ENCODE measurements at places on chromosomes 3 and 15. TPM values are rescaled to one million over a fixed set of nuclear protein-coding genes. Genes with fewer than 3 reads are reported as not detected.

DBR1 gene
- 7.8 TPM for total RNA-seq

RARRES1 gene
- 71.5 TPM for total RNA-seq

LRIG1 gene
- 75.5 TPM for total RNA-seq

RLBP1 gene
- total RNA-seq: not detected

TMCO5A gene
- total RNA-seq: not detected

CHDH gene
- 38.4 TPM for total RNA-seq

NEK4 gene
- total RNA-seq: 14.6 TPM

EIF3J gene
- total RNA-seq: 51.9 TPM

TMEM42 gene
- 12.3 TPM for total RNA-seq

TGM4 gene
- total RNA-seq: not detected

NEK10 gene
- total RNA-seq: 3.2 TPM

GOLGA6L9 gene
- 5.7 TPM for total RNA-seq

LYZL4 gene
- total RNA-seq: not detected

AMIGO3 gene
- 0.79 TPM for total RNA-seq

HCN4 gene
- not detected for total RNA-seq

LTF gene
- total RNA-seq: not detected

MGLL gene
- total RNA-seq: 306 TPM

APOD gene
- 42.1 TPM for total RNA-seq

CORO2B gene
- total RNA-seq: 2.2 TPM

POLQ gene
- total RNA-seq: 0.79 TPM

GREM1 gene
- 12.1 TPM for total RNA-seq

SPATA12 gene
- total RNA-seq: not detected

PLSCR4 gene
- total RNA-seq: 19.7 TPM

AGBL1 gene
- not detected for total RNA-seq

FAM98B gene
- total RNA-seq: 9.3 TPM

OCA2 gene
- not detected for total RNA-seq

ALCAM gene
- 16.7 TPM for total RNA-seq

GPR176 gene
- not detected for total RNA-seq

FBXW12 gene
- total RNA-seq: not detected

SNTN gene
- total RNA-seq: not detected

CACNA2D2 gene
- total RNA-seq: 0.55 TPM

All from transverse colon (tissue), 4 donors.